Caki2 (cell line): ENCODE measurements at places on chromosomes 13 and 19.
A peak's percentile ranks its signal among the peaks of the same experiment; 100 is the strongest.

DNA sequence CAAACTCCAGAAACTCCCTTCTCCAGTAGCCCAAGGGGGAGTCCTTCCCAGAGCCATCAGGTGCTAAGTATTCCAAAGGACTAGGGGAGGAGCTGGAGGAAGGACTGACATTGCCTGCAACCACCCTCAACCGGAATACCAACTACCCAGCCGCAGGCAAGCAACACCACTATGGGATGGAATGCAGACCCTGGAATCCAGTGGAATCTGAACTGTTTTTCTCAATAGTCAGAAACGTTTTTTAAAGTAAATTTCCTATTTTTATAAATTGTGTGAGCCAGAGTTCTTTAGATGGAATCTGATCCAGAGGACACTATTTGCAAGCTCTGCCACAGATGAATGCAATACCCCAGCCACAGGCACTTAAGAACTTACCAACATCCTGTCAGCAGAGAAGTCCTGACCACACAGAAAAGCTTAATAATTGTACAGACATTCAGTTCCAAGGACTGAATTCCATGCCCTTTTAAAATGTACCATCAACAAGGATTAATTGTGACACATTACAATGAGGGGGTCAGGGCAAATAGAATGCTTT, 92.1 kb downstream of the USP12 start:
- peak; percentile 53 for DNase-seq

DNA sequence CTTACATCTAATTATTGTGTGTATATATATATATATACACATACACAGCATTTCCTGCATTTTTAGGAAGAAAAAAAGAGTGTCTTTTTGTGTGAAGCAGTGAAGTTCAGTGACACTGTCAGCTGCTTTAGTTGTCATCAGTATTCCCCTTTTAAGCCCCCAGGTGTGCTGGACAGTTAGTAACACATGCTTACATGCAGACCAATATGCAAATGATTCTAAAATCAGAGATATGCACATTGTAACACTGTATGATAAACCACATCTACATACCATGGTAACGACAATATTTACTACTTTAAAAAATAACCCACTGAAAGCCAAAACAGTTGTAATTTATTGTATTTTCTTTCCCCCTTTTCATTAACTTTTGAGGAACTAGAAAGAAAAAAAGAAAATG, 16.8 kb downstream of the LHFPL6 start:
- DNase-seq, result no peak

GRCh38 chr19:54548806-54549205, 24.8 kb upstream of the LILRA2 start:
- no peak for DNase-seq

DNA sequence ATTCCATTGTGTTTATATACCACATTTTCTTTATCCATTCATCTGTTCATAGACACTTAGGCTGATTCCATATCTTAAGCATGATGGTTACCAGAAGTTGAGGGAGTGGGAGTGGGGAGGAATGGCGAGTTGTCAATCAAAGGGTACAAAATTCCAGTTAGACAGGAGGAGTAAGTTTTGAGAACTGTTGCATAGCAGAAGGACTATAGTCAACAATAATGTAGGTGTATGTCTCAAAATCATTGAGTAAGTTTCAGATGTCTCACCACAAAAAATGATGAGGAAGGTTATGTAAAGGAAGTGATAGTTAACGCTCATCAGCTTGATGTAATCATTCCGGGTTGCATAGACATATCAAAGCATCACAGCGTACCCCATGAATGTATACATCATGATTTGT, 4.6 kb upstream of the UBL3 start:
- DNase-seq, result no peak

GRCh38 chr19:42942187-42942789, 5.3 kb upstream of the PSG7 start:
- peak; percentile 22 for DNase-seq
